NCI-H345 (cell line): ENCODE measurements at places on chromosomes 16 and 17.
A peak's percentile ranks its signal among the peaks of the same experiment; 100 is the strongest.

DNA sequence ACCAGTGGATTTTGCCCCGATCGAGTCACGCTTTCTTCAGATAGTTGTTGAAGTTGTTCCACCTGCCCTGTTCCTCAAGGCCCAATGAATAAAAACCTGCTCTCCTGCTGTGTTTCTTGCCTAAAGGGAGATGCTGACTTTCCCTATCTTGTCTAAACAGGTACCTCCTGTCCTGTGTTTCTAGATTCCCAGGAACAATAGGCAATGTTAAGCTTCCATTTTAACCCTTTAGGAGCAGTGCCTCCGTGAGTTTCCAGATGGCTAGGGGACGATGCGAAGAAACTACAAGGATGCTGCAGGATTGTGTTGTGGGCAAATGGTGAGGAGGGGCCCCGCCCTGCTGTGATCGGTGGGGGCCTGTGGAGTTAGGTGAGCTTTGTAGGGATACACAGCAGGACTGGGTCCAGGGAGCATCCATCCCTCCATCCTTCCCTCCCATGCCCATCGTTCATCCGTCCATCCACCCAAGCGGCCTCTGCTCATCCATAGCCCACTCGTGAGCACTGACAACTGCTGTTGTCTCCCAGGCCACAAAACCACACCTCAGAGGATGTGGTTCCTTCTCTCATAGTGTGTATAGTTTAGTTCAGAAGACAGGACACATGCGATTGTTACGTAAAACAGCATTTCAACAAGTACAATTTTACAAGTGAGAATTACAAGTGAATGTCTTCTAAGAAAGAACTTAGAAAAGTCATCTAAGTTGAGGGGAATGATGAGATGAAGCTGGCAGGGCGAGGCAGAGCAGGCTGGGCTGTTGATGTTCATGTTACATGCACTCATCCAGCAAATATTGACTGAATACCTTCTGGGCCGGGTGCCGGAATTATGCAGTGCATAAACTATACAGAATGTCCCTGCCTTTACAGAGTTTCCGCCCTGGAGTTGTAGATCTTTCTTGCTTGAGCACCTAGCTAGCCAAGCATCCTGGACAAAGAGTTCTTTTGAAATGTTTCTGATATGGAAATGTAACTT lies 5.2 kb downstream of the ARSG start:
- DNase-seq, result no peak

DNA sequence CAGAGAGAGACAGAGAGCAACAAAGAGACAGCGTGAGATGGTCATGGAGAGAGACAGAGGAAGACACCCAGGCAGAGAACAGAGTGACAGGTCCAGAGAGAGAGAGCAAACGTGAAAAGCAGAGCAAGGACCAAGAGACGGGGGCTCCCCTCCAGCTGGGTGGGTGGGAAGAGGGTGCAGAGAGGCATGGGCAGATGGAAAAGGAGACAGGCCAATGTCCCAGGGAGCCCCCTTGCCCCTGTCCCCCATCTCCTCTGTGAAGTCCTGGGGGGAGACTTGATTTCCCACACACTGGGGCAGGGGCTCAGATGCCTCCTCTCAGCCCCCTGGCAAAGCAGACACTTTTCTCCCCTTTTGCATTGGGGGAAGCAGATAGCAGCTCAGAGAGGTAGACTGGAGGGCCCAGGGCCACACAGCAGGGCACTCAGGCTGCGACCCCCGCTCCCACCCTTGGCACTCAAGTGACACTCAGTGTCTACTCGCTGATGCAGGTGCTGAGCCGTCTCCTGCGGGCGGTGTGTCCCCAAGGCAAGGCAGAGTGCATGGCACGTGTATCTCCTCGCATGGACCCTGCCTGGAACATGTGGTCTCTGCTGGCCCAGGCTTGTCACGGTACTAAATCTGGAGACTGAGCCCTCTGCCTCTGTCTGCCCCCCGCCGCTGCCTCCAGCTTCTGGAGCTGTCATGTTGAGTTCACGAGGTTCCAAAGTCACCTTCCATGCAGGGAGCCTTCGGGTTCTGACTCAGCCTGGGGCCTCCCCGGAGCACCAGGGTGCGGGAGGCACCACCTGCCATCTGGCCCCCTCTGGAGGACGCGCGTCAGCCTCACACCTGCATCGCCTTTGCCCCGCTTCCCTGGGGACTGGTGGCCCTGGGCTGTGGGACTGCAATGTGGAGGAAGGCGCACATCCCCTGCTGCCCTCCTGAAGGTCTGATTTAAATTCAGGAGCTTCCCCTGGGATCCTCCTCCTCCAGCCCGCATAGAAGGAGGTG lies 215.9 kb upstream of the GSE1 start:
- peak; percentile 85 for DNase-seq

- no peak for DNase-seq
Observed at GRCh38 chr17:35846055-35846809, 22.5 kb downstream of the HEATR9 start.

GRCh38 chr17:73371836-73372235 lies 60.0 kb upstream of the CDC42EP4 start:
- DNase-seq, result no peak

DNA sequence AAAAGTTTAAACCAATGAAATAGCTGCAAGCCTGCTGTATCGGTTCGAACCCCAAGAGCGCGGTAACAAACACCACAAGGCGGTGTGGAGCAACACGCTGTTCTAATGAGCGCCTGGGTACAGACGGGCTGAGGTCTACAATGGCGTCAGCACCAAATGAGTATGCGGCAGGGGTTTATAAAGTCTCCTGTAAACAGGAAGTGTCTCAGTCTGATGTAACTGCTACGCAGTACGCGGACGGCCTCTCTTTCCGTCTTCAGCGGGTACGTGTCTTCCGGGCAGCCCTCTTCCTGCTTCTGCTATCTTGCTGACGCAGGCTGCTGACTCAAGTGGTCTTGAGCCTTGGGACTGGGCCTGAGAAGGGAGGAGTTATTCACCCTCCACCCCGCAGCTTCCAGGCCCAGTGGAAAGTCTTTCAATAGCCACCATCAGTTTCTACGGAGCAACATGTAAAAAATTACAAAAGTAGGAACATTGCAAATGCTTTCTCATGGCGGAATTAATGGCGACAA lies 40.5 kb upstream of the KCNJ2 start:
- DNase-seq, result no peak

GRCh38 chr17:62630365-62631085 lies 3.1 kb downstream of the MRC2 start:
- DNase-seq, result no peak

GRCh38 chr17:70609566-70609965 lies 440.2 kb downstream of the KCNJ2 start:
- DNase-seq, result no peak

GRCh38 chr17:66548158-66548557 lies 245.7 kb downstream of the PRKCA start:
- no peak for DNase-seq

GRCh38 chr17:9776911-9777310 lies 14.5 kb downstream of the DHRS7C start:
- DNase-seq, result no peak

DNA sequence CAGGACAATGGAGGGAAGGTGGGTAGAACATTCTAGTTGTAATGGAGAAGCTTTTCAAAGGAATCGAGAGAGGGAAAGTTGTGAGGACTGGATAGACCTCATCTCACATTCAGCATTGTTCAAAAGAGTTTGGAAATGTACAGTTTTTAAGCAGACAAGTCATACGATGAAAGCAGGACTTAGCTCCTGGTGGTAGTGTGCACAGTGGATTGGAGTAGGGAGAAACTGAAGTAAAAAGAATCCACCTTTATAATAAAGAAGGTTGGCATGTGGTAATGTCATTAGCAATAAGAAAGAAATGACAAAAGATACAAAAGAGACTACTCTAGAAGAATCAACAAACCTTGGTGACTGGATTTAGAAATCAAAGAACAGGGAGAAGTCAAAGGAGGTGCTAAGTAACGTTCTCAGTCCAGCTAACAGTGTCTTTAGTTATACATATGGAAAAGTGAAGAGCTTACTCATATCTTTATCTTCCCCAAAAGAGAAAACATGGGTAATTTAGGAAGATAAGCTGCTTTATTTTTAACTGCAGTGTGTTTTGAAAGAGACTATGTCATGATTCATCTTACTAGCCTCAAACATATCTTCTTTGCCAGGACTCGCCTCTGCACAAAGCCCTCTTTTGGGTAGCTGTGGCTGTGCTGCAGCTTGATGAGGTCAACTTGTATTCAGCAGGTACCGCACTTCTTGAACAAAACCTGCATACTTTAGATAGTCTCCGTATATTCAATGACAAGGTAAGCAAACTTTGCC lies 18.7 kb upstream of the EVI2A start:
- DNase-seq, result no peak

DNA sequence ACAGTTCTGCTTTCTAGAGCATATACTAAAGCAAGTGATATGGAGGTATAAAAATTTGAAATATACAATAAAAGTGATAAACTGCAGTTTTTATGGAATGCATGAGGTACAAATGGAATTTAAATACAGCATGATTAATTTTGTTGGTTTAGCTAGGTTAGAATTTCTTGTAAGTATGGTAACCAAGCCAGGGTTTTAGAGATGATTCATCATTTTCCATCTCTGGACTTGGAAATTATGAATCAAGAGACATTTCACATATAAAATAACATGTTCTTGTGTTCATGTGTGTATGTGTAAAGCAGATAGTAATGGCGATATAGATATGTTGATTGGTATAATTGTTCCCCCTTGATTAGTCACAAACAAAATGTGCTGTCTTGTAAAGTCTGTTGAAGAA lies 1219.8 kb downstream of the CDH8 start:
- no peak for DNase-seq

GRCh38 chr16:11696266-11697012 lies 28.2 kb downstream of the SNN start:
- DNase-seq, result no peak

DNA sequence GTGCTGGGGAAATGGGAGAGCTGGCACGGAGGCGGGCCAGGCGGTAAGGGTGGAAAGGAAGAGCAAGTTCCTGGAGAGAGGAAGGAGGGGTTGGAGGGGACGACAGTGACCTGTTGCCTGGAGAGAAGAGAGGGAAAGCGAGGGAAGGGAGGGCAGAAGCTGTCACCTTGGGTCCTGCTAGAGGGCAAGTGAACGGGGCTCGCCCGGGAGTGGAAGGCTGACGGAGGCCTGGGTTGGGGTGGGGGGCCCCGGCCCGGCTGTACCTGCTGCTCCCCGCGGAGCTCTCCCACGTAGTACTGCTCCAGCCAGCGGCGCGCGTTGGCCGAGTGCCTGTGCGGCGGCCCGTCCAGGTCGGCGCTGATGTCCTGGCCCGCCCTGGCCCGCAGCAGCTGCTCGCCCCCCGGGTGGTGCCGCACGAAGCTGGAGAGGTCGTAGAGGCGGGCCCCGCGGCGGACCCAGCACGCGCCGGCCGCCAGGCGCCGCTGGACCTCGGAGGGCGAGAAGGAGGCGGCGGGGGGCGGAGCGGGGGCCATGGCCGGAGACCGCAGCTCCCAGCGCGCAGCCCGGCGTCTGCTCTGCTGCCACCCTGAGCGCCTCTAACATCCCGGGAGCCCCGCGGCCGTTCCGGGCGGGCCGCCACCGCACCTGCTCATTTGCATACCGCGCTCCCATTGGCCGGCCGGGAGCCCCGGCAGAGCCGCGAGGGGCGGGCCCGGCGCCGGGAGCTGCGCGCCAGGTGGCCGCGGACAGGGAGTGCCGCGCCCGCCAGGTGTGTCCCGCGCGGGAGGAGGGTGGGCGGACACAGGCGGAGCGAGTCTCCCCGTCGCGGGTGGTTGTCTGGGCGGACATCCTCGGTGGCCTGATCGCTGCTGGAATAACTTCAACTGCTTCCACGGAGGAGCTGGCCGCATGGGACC lies at the start of gene FA2H:
TSS of gene FA2H (minus strand) at position 598 of the 917 bp plus-strand sequence. CDS start at position 533, 65 bp downstream.
- peak; percentile 87 for DNase-seq

DNA sequence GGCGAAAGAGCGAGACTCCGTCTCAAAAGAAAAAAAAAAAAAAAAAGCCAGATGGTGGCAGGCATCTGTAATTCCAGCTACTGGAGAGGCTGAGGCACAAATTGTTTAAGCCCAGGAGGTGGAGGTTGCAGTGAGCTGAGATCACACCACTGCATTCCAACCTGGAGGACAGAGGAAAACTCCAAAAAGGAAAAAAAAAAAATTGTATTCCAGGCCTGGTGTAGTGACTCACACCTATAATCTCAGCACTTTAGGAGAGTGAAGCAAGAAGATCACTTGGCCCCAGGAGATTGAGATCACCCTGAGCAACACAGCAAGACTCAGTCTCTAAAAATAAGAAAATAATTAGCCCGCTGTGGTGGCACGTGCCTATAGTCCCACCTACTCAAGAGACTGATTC lies 20.1 kb downstream of the HBQ1 start:
- no peak for DNase-seq

- no peak for DNase-seq
Observed at GRCh38 chr17:43410557-43411368, 12.0 kb downstream of the ARL4D start.

DNA sequence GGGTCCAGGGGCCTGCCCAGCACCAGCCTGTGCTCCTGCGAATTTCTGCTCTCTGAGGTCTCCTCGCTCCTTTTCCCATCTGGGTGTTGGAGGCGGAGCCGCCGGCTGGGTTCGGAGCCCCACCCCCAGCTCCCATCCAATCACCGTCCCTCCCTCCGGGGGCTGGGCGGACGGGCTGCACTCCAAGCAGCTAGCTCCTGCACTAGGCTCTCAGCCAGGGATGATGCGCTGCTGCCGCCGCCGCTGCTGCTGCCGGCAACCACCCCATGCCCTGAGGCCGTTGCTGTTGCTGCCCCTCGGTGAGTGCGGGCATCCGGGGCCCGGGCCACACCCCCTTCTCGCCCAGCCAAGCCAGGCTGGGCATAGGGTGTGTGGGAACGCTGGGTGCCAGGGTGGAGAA lies at the start of gene NRN1L:
TSS of gene NRN1L (plus strand) at position 202 of the 400 bp plus-strand sequence. CDS start at position 221, 19 bp downstream.
- peak; percentile 31 for DNase-seq

DNA sequence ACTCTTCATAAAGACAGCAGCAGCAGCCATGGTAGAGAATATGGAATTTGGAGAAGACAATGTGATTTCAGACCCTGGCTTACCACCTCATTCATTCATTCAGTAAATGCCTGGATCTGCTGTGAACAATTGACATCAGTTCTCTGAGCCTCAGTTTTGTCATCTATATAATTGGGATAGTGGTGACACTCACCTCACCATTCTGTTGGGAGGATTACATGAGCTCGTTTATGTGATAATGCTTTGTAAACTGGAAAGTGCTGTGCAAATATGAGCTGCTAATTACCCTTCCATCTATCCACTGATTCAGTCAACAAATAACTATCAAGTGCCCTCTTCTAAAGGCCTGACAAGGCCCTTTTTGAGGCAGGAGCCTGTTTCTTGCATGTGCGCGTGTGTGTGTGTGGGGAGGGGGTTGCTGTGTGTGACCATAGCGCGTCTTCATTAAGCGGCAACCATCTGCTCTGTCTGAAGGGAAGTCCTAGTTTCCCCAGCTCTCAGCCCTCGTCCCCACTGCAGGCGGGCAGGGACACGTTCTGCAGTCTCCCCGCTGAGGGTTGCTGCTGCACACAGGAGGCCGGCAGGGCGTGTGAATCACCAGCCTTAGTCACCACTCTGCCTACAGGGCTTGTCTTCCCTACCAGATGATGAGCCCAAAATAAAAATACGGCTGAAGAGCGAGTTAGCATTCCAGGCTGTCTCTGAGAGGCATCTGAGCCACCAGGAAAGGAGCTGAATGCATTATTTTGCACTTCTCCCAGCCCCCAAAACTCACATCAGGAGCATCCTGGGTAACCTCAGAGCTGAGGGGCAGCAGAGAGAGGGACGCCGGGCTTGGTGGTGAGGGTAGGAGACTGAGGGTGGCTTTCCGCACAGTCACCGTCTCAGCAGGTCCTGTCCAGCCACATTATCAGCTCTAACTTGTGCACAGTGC lies 19.9 kb downstream of the ARL4D start:
- peak; percentile 75 for DNase-seq
